ENCODE measurements at places on chromosomes 4 and X. TPM values are rescaled to one million over a fixed set of nuclear protein-coding genes. Genes with fewer than 3 reads are reported as not detected.
A peak's percentile ranks its signal among the peaks of the same experiment; 100 is the strongest.

Gene KCNE5
- 3.7 TPM for total RNA-seq

Gene SATL1
- total RNA-seq, result 0.31 TPM

Gene TLL1
- not detected for total RNA-seq

Gene GABRQ
- total RNA-seq, result 3.8 TPM

DNA sequence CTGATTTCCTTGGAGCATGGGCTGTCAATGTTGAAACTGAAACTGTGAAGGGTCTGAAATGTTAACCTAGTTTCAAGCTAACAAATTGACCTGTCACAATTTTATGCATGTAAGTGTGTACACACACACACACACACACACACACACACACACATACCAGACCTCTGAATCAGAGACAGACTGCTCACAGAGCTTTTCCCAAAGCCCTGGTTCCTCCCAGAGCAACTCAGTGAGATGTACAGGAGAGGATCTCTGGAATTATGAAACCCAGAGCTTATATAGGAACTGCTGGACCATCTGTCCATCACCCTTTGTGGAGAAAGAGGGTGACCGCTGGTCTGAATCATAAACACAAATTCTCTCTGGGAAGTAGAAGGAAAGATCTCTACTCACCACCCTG, 228.1 kb upstream of the PRPS2 start:
- no peak for DNase-seq

DNA sequence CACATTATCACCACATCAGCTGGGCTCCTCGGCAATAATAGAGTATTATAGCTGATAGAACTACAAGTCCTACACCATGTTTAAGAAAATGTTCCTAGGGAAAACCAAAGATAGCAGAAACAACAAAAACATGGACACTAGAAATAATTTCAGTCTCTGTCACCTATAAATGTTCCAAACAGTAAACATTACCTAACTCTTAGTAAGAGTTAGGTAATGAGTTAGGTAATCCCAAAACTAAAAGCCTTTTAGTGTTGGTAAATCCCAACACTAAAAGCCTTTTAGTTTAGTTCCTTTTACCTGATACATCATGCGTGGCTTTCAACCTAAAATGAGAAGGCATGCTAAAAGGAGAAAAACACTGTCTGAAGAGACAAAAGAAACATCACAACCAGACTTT, 35.5 kb downstream of the MAGED2 start:
- DNase-seq, result no peak

GRCh38 chr4:150230561-150230960, 152.3 kb downstream of the DCLK2 start:
- DNase-seq, result no peak

DNA sequence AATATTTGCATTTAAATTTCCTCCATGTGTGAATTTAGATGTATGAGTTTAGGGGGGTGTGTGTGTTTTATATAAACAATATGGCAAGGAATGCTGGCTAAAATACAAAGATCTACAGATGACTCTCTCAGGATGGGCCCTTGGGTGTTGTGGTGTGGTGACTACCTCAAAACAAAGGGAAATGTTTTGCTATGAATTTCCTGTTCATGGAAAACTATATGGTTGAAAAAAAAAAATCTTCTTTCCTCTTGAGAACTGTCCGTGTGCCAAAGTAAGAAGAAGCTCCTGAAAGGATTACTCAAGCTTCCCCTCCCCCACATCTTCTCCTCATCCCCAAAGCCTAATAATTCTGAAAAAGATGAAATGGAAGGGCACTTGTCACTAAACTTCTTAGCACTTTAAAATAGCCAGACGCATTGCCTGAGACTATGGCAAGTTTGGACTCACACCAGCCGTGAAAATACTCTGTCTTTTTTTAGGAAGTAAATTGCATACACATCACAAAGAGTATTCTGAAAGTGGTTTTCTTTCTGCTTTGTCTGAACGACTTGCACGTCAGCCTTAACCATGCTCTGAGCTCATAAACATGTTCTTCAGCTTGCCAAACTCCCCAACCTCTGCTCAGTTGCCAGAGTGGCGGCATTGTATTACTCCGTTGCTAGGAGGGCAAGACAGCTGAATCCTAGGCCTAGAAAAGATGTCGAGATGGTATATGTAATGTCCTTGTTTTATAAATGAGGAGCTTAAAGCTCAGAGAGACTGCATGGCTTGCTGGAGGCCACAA, 250.4 kb upstream of the JADE1 start:
- DNase-seq, result no peak

GRCh38 chr4:47814618-47815295, 23.1 kb downstream of the CORIN start:
- no peak for DNase-seq

DNA sequence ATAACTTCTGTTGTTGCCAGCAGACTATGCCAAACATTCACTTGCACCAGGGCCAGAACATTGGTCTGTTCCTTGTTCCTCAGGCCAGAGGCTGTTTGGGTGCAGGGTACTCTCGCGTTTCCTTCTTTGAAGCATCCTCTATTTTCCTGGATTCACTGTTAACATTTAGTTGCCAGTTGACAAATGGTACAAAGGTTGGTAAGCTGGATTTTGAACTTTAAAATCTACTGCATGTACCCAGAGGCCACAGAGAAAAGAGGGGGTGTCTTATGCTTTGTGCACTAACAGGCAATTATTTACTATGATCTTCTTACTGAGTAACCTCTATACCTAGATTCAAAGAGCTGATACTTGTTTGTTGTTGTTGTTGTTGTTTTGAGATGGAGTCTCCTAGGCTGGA, 12.8 kb upstream of the SAT1 start:
- DNase-seq, result no peak

DNA sequence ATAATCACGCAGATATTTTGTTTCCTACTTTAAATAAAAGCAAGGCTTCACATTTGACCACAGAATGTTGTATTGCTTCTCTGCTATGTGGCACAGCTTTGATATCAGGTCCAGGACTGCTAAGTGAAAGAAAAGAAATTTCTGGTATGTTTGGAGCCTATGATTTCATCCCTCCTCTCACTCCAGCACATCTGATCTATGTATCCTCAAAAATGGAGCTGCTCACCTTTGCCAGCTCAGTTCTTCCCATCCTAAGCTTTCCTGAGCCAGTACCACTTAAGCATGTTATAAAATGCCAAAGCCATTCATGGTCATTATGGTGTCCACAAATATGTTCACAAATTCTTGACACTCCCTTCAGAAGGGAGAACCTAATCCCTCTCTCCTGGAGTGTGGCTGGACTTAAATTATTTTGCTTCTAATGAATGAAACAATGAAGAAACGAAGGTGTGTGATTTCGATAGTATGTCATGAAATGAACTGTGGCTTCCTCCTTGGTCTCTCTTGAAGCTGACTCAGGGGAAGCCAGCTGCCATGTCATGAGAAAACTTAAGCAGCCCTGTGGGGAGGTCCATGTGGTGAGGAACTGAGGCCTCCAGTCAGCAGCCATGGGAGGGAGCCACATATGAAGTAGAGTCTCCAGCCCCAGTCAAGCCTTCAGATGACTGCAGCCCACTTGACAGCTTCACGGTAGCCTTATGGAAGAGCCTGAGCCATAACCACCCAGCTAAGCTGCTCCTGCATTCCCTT, 207.7 kb downstream of the MGST2 start:
- no peak for DNase-seq

DNA sequence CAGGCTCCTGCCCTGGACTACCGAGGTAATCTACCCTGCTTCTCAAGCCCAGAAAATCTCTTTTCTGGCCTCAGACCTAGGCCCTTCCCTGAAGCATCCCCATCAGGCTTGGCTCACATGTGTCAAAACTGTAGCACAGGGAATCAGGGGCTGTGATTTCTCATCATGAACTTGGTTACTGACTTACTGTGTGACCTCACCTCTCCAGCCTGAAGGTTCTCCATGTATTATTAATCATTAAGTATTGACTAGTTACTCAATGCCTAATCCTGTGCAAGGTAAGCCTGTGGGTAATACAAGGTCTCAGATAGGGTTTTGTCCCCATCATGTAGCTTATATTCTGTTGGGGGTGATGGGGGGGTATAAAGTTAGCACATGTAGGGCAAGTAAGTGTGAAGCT, 6.8 kb downstream of the SRPX2 start:
- no peak for DNase-seq

GRCh38 chr4:101256222-101256621, 91.1 kb downstream of the PPP3CA start:
- DNase-seq, result no peak

DNA sequence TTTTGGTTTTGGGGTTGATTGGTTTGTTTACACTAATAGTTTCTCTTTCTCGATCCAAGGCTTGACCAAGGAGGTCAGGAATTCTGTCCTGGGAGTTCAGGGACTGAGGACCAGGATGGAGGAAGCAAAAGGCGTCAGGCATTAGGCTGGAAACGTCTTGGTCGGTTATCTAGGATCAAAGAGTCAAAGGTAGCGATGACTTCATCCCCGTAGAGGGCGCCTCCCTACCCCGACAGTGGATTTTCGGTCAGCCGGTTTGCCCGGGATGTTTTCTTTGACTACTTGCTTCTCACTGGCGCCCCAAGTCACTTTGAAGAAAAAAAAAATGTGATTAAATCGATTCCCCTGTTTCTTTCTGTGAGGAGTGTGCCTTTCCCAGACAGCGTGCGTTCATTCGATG, 980 bp upstream of the FHDC1 start:
- DNase-seq, result peak; percentile 73

GRCh38 chr4:84857296-84857695, 109.2 kb downstream of the WDFY3 start:
- no peak for DNase-seq

- no peak for DNase-seq
Observed at GRCh38 chr4:123749383-123749782, 352.8 kb downstream of the SPRY1 start.

DNA sequence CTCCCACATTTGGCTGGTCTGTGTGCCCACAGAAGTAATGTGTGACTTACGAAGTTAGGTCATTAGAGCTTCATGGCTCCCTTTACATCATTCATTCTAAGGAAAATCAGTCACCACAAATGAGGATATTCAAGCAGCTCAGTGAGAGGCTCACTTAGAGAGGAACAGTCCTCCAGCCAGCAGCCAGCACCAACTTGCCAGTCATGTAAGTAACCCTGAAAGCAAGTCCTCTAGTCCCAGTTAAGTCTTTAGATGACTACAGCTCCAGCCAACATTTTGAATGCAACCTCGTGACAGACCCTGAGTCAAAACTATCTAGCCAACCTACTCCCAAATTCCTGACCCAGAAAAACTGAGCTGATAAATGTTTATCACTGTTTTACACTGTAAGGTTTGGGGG, 71.3 kb downstream of the LRBA start:
- no peak for DNase-seq

DNA sequence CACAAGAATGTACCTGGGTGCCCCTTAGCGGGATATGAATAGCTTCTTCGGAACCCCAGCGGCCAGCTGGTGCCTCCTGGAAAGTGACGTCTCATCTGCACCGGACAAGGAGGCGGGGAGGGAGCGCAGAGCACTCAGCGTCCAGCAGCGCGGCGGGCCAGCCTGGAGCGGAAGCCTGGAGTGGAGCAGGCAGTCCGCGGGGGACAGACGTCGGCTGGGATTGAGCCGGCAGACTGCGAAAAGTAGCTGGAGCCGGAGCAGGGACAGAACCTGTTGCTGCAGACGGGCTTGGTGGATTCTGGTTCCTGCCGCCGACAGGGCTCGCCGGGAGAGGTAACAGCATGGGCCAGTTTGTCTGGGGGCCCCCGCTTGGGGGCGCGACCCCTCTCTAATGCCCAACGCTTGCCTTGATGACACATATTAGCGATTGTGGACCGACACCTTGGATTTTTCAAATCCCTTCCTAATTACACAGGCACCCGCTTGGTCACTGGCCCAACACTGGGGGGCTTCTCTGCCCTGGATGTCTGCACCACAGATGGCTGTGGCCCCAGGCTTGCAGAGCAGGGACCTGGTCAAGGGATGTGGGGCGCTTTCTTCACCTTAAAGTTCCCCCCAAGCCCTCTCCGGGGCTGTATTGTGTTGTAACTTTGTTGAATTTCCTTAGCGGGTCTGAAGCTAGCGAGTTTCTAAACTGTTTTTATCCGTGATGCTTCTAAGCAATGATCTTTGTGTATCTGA, at the start of gene NPFFR2:
NPFFR2 (plus strand) TSS at position 133 of the 741 bp plus-strand sequence. CDS start 96,592 bp downstream, outside the sequence.
- DNase-seq, result peak; percentile 82

GRCh38 chr4:118904418-118904817, 15.8 kb downstream of the SYNPO2 start:
- DNase-seq, result no peak

DNA sequence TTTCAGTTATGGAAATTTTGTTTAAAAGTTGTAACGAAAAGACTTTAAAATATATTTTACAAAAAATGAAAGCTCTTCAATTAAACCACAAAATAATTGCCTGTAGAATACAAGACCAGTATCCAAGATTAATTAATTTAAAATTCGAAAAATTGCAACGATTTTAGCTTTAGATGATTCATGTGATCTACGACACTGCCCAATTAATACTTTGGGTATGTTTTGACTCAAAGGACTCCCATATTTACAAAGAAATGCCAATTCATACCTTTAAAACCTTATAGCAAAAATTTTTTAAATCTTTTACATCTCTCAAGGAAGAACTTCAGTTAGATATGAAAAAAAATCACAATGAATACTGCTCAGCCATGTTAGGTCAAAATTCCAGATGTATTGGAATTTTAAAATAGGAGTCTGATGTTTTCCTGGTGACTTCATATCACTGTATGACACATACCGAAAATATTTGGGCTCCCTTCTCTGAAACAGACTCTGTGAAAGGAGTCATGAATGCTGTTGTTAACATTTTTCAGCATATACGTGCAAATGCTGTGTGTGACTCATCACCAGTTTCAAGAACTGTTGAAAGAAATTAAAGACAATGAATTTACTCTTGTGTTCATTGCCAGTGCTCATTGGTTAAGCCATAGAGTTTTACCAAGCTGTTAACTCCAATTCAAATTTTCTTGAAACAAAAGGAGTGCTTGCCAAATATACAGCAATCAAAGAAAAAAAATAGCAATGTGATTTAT, 13.8 kb upstream of the SMS start:
- DNase-seq, result no peak

DNA sequence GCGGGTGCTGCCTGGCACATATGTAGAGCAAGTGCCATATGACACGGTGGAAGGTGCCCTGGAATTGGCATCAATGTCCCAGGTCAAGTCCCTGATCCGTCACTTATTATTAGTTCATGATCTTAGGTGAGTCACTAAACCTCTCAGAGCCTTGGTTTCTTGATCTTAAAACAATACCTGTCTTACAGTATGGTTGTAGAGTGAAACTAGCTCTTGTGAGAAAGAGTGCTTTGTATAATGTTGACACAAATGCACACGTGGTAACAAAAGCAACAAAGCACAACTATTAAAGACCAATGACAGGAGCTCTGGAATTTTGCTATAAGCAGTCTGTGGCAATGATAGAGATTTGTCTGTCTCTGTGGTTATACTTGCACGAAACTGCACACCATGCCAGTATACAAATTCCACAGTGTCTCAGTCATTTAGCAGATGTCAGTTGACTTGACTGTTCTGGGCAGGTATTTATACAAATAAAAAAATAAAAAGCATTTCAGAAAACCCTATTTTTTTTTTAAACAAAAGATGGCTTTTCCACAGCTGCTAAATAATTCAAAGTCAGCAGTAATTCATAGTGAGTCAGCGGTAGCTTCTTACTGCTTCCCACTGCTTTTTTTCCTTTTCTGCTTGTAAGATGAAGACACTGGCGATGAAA, 19.7 kb upstream of the ACSL1 start:
- no peak for DNase-seq

- DNase-seq, result no peak
Observed at GRCh38 chrX:46180258-46180687, 364.9 kb downstream of the ZNF674 start.

Data from H9 (cell line).